ENCODE measurements at places on chromosomes 7 and 10.

GRCh38 chr10:93838278-93838677, 55.5 kb upstream of the SLC35G1 start:
- no peak for DNase-seq

GRCh38 chr7:151542606-151543130, 23.0 kb upstream of the RHEB start:
- DNase-seq: no peak

DNA sequence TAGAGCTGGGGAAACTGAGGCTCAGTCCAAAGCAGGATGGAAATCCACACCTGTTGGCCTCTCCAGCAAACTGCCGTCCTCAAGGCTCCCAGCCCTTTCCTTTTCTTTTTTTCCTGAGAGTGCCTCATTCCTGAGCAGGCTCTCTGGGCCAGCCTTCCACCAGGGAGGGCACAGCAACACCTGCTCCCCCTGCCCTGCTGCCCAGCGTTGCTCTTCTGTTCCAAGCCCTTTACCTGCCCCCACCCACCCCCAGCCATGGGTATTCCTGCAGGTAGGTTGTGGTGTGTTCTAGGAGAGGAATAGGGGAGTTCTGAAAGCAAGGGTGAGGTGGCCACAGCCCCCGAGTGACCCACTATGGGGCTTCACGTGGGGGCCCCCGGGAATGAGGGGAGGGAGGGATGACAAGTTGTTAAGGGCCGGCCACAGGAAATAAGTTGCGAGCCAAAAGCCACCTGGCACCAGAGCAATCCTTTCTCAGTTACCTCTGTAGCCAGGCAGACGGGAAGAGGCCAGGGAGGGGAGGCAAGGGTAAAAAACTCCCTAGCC, 19.3 kb downstream of the VSIR start:
- no peak for DNase-seq

GRCh38 chr10:110141185-110141584, 66.2 kb upstream of the MXI1 start:
- no peak for DNase-seq

DNA sequence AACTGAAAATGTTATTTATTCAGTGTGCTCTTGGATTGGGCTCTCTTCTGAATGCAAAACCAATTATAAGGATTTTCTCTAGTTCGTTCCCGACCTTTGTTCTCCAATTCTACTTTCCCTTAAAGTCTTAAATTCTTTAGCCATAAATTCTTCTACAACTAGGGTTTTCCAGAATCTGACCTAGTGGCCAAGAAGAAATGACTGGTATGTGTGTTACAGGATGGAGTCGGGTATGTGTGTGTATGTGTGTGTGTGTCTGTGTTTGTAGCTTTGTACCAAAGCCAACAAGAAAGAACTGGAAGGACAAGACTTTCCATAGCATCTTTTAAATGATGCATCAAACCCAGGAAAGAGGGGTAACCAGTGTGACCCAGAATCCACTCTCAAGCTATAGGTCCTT, 25.8 kb upstream of the LEP start:
- DNase-seq: no peak
